ENCODE measurements at places on chromosomes 3 and 15. TPM values are rescaled to one million over a fixed set of nuclear protein-coding genes. Genes with fewer than 3 reads are reported as not detected.

DNA sequence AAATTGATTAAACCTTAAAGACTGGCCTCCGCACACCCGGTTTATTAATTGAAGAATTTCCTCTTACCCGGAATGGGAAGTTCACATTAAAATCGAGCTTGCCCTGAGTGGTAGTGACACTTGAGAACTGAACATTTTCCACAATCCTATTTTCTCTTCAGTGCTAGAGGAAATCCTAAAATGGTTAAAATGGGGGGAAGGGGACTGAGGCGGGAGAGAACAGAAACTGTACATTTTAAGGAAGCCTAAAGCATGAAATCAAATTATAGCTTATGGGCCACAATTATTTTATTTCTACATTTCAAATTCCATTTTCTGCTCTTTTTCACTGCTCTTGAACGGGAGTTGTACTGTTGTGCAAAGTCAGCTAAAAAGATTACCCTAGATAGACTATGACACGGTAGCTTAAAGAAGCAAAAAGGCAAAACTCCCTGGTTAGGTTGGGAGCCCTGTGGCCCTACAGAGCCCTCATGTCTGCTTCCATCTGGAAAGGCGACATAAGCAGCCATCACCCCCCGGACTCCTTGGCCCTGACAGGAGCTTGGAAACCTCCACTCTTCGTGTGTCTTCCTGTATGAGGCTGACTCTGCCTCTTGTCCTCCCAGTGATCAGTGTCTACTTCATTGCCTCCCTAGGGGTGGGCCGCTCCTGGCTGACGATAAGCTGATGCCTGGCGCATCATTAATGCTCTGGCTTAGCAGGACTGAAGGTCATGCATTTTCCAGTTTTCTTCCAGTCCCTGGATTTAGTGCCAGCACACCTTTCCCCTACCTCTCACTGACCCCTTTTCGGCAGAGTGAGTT is 79.3 kb downstream of the EEFSEC start:
- H3K4me1 ChIP-seq = peaks cover 4% of the 10 kb centered on the region
- DNase-seq = no peak
- no peak overlapping the region for H3K4me3 ChIP-seq
- no peaks in the 10 kb centered on the region for H3K27me3 ChIP-seq
- no peak overlapping the region for H3K27ac ChIP-seq

The PPM1L gene
- total RNA-seq = 0.28 TPM

DNA sequence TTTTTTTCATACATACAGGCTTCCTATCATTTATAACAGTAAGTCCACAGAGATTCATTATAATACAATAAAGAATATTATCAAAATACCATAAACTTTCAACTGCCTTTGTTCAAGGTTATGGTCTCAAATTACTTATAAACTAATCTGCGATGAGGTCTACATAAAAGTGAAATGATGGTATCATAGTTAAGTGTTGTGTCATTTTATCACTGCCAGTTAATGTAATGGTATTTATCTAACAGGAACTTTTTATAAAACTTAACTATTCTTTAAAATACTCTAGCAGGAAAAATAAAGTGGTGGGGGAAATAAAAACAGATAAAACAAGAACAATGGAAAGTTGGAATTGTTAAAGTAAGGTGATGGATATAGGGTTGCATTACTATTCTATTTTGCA is 153.1 kb downstream of the OSBPL10 start:
- no peaks in the 10 kb centered on the region for H3K27me3 ChIP-seq
- no peaks in the 10 kb centered on the region for H3K4me1 ChIP-seq
- peaks cover 1% of the 10 kb centered on the region for H3K36me3 ChIP-seq
- peak; percentile 16 for DNase-seq
- H3K4me3 ChIP-seq = no peak overlapping the region

- no peaks in the 10 kb centered on the region for H3K4me1 ChIP-seq
- no peaks in the 10 kb centered on the region for H3K27me3 ChIP-seq
- H3K27ac ChIP-seq = no peak overlapping the region
- H3K36me3 ChIP-seq = no peaks in the 10 kb centered on the region
- no peak overlapping the region for H3K4me3 ChIP-seq
Measured at GRCh38 chr3:15499536-15499935, 22.0 kb downstream of the COLQ start.

The FOXP1 gene
- total RNA-seq = 132 TPM

The GOLGA6D gene
- not detected for total RNA-seq

DNA sequence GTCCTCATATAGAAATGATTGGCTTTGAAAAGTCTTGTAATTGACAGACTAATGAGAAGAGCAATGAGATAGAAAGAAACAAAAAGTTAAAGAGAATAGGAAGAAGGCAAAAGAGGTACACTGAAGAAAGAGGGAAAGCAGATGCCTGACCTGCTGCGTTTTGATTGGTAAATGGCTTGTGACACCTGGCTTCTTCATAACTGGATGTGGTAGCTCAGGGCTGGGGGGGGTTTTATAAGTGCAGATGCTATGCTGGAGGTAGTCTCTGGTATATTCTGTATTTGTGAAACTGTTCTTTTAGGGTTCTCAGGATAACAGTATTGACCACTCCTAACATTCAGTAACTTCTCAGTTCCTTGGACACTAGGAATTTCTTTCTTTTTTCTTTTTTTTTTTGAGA is 1.4 kb downstream of the STARD9 start:
- no peaks in the 10 kb centered on the region for H3K36me3 ChIP-seq
- H3K27me3 ChIP-seq = no peaks in the 10 kb centered on the region
- no peak for DNase-seq

The ECE2 gene
- not detected for total RNA-seq

DNA sequence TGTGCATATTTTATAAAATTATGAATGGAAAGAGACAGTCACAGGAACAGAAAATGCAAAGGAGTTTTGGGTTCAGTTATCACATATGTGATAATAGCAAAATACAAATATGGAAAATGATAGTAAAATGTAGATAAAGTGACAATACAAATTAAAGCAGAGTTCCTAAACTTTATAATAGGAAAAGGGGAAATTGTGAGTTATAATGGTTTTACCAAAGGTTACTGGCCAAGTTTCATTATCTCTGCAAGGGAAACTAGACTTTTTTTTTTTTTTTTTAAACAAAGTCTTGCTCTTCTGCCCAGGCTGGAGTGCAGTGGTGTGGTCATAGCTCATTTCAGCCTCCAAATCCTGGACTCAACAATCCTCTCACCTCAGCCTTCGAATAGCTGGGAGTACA is 228.7 kb upstream of the CGNL1 start:
- H3K4me3 ChIP-seq = no peak overlapping the region
- H3K27ac ChIP-seq = no peak overlapping the region
- H3K4me1 ChIP-seq = peaks cover 25% of the 10 kb centered on the region
- peaks cover 3% of the 10 kb centered on the region for H3K36me3 ChIP-seq
- no peak for DNase-seq

GRCh38 chr15:49990835-49991545 is 128.0 kb downstream of the ATP8B4 start:
- DNase-seq = peak; percentile 92
- peak overlapping the region; percentile 99 for H3K27ac ChIP-seq
- H3K27me3 ChIP-seq = no peaks in the 10 kb centered on the region
- no peaks in the 10 kb centered on the region for H3K36me3 ChIP-seq
- peaks cover 22% of the 10 kb centered on the region for H3K4me1 ChIP-seq
- H3K4me3 ChIP-seq = no peak overlapping the region

GRCh38 chr3:117616227-117616626 is 906.6 kb downstream of the TUSC7 start:
- no peak overlapping the region for H3K4me3 ChIP-seq
- H3K27me3 ChIP-seq = no peaks in the 10 kb centered on the region
- no peaks in the 10 kb centered on the region for H3K4me1 ChIP-seq
- no peak for DNase-seq

The ARGFX gene
- not detected for total RNA-seq

- DNase-seq = no peak
- H3K4me3 ChIP-seq = no peak overlapping the region
- H3K27ac ChIP-seq = no peak overlapping the region
Measured at GRCh38 chr15:94258246-94258645, 26.9 kb downstream of the MCTP2 start.

The LRTM1 gene
- not detected for total RNA-seq

GRCh38 chr3:193605876-193606275 is 12.9 kb downstream of the OPA1 start:
- H3K4me3 ChIP-seq = no peak overlapping the region
- peak; percentile 65 for DNase-seq
- H3K27ac ChIP-seq = no peak overlapping the region
- H3K27me3 ChIP-seq = no peaks in the 10 kb centered on the region
- no peaks in the 10 kb centered on the region for H3K36me3 ChIP-seq

DNA sequence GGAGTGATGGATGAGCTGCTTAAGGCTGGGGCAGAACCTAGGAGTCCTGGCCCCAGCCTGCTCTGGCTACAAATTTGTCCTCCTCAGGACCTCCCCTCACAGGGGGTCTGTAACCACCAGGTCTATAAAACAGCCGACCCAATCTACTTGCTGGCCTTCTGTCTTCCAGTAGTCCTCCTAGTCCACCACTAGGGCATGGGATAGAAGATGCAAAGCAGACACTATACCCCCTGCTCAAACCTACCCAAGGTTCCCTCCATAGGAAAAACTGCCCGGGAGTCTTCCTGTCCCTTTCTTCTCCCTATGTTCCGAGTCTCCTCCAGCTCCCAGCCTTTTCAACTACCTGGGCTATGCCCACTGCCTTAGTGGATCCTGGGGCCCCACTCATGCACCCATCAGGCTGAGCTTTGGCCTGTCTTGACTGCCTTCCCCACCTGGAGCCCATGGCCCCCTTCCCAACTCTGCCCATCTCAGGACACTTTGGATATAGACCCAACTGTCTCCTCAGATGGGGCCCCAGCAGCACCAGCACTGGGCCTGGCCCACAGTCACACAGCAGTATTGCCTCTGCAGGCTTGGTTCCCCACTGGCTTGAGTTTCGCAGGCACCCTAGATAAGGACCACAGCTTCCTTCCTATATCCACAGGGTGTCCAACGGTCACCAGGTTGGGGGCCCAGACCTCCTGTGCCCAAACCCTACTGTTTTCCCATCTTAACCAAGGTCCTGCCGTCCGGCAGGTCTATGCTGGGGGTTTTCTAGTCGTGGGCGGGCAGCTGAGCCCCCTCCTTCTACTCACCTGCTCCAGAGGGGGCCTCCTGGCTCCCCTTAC is 1.1 kb downstream of the HYAL3 start:
- H3K4me1 ChIP-seq = peaks cover 13% of the 10 kb centered on the region
- no peaks in the 10 kb centered on the region for H3K27me3 ChIP-seq
- peak overlapping the region; percentile 85 for H3K4me3 ChIP-seq
- H3K27ac ChIP-seq = peak overlapping the region; percentile 16
- DNase-seq = no peak

The ADGRG7 gene
- total RNA-seq = not detected

The CYP8B1 gene
- not detected for total RNA-seq

GRCh38 chr3:185595526-185595925 is 9.4 kb downstream of the SENP2 start:
- H3K36me3 ChIP-seq = peaks cover 6% of the 10 kb centered on the region
- no peak overlapping the region for H3K4me3 ChIP-seq
- H3K27ac ChIP-seq = no peak overlapping the region
- no peak for DNase-seq
- H3K4me1 ChIP-seq = no peaks in the 10 kb centered on the region

DNA sequence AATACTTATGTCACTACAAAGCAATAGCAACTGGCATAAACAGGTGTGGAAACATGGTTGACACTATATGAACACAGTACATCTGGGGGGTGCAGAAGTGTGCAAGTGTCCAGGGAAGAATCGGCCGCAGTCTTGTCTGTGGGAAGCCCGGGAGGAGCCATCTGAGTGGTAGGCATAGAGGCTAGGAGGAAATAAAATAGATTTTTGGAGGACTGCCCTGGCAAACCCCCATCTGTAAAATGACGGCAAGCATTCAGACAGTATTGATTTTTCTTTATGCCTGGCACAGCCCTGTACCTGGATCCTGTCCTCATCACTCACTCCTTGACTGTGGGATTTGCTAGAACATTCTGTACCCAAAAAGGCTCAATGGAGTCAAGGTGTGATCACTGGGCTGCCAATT is 31.3 kb downstream of the THSD4 start:
- no peak overlapping the region for H3K4me3 ChIP-seq
- H3K4me1 ChIP-seq = peaks cover 8% of the 10 kb centered on the region
- no peak for DNase-seq
- H3K36me3 ChIP-seq = peaks cover 3% of the 10 kb centered on the region

DNA sequence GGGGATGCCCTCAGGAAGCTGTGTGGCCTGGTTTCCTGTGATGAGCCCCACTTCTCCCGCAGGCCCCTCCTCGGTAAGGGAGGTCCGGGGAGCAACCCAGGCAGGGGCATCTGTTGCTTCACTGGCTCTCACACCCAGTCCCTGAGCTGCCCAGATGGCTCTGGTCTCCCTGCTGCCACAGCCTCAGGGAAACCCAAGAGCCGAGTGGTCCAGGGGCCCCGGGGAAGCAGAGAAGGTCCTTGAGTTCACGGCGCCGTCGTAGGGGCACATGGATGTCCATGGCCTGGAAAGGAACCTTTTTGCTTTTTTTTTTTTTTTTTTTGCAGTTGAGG is 13.3 kb upstream of the LRRC15 start:
- H3K27ac ChIP-seq = no peak overlapping the region
- no peak for DNase-seq
- H3K4me3 ChIP-seq = no peak overlapping the region
- H3K27me3 ChIP-seq = peaks cover 44% of the 10 kb centered on the region
- H3K4me1 ChIP-seq = no peaks in the 10 kb centered on the region
